ENCODE measurements at places on chromosomes 1 and 21.

DNA sequence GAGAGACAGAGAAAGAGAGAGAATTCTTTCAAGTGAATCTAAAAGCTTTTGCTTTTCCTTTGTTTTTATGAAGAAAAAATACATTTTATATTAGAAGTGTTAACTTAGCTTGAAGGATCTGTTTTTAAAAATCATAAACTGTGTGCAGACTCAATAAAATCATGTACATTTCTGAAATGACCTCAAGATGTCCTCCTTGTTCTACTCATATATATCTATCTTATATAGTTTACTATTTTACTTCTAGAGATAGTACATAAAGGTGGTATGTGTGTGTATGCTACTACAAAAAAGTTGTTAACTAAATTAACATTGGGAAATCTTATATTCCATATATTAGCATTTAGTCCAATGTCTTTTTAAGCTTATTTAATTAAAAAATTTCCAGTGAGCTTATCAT lies 117.6 kb downstream of the PTPRC start:
- DNase-seq: no peak

GRCh38 chr1:21121764-21122471 lies 54.8 kb downstream of the EIF4G3 start:
- DNase-seq: no peak

- DNase-seq: peak; percentile 15
These were observed 23.4 kb upstream of the TSPAN2 start for GRCh38 chr1:115112496-115113375.

- no peak for DNase-seq
These were observed 2.4 kb upstream of the FCGR2A start for GRCh38 chr1:161502641-161503393.

- peak; percentile 58 for DNase-seq
These were observed 953 bp upstream of the BRWD1 start for GRCh38 chr21:39314143-39315027.

DNA sequence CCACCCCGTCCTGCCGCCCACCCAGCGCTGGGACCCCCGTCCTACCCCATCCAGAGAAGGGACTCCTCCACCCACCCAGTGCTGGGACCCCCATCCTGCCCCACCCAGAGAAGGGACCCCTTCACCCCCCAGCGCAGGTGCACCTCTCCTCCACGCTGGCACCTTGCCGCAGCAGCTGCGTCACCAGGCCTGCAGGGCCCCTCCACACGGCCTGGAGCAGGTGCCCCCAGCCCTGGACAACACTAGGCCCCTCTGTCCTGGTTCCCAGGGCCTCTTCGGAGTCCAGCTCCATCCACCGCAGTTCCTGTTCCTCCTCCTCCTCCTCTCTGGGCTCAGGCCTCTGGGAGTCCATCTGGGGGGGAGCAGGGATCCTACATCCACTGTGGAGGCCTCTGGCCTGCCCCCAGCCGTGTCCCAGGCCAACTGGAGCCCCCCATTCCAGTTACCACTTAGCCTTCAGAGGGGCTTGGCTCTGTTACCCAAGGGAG lies 378 bp downstream of the ANKRD65 start:
- DNase-seq: no peak

DNA sequence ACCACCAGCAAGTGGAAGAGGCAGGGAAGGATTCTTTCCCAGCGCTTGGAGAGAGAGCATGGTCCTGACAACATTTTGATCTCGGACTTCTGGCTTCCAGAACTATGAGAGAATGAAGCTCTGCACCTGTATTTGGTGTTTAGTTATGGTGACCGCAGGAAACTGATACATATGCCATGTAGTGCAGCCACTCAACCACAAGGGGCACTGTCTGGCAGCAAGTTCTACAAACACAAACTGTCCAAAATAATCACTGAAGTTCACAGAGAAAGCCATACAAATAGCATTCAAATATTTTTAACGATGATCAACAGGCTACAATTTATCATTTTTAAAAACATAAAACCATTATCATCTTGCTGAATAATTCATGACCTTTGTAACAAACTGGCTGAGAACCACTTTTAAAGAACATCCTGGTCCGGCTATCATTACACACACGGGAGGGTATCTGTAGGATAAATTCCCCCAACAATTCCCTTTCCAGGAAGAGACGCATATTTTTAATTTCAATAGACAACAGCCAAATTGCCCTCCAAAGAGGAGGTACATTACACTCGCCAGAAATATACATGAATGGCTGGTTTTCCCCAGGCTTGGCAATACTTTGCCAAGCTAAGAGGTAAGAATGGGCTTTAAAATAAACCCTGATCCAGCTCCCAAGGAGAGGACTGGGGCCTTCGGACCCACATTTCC lies 9.2 kb upstream of the CBR3 start:
- peak; percentile 59 for DNase-seq

GRCh38 chr1:62437273-62437940 lies 558 bp downstream of the USP1 start:
- DNase-seq: no peak

- peak; percentile 86 for DNase-seq
These were observed 477.1 kb downstream of the LMO4 start for GRCh38 chr1:87805666-87806378.

- no peak for DNase-seq
These were observed 62.5 kb downstream of the SLC16A1 start for GRCh38 chr1:112893288-112894009.

DNA sequence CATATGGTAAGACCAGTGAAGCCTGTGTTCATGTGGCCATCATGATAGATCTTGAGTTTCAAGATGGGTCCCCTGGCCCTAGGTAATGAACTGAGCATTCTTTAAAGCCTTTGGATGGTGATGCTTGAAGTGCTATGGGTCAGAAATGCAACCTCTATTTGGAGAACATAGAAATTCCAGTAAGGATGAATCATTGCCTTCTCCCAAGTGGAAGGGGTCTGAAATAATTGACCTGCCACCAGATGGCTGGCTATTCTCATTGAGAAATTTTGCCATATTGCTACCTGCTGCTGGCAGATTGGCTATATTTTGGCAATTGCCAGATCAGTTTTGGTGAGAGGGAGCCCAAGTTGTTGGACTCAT lies 739 bp upstream of the IFI6 start:
- peak; percentile 21 for DNase-seq

GRCh38 chr1:52007215-52008002 lies 16.9 kb upstream of the RAB3B start:
- peak; percentile 67 for DNase-seq

DNA sequence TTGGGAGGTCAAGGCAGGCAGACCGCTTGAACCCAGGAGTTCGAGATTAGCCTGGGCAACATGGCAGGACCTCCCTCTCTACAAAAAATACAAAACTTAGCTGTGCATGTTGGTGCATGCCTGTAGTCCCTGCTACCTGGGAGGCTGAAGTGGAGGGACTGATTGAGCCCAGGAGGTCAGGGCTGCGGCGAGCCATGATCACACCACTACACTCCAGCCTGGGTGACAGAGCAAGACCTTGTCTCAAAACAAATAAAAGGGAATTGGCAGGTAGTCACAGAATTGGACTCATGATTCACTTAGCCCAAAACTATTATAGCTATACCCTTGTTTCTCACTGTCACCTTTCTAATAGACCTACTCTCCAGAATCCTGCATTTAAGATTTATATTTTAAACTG lies 5.5 kb downstream of the TADA1 start:
- DNase-seq: no peak

GRCh38 chr1:214349008-214349407 lies 68.0 kb downstream of the SMYD2 start:
- DNase-seq: no peak

- DNase-seq: no peak
These were observed 3.3 kb downstream of the CHRM3 start for GRCh38 chr1:239389703-239390102.

DNA sequence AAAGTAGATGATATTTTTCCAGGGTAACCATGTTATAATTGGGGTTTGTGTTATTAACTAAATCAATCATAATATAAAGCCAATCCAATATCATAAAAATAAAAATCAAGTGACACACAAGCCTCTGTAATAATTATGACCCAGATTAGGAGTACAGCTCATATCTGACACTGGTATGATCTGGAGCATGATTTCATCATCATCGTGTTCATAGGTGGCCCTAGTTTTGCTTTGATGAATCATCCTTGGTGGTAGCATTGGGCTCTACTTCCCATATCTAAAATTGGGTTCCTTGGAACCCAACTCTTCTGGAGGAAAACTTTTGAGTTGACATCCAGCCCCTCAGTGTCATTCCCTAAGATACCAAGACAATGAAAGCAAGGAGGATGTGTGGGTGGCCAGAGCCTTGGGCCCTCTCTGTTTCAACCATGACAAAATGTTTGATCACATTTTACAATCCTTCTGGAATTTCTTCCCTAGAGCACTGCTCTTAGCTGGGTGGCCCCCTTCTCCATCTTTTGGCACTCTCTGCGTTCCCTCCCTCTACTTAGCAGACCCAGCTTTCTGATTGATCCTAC lies 37.0 kb upstream of the ENAH start:
- no peak for DNase-seq

- DNase-seq: no peak
These were observed 8.7 kb upstream of the UMODL1 start for GRCh38 chr21:42062236-42063022.

DNA sequence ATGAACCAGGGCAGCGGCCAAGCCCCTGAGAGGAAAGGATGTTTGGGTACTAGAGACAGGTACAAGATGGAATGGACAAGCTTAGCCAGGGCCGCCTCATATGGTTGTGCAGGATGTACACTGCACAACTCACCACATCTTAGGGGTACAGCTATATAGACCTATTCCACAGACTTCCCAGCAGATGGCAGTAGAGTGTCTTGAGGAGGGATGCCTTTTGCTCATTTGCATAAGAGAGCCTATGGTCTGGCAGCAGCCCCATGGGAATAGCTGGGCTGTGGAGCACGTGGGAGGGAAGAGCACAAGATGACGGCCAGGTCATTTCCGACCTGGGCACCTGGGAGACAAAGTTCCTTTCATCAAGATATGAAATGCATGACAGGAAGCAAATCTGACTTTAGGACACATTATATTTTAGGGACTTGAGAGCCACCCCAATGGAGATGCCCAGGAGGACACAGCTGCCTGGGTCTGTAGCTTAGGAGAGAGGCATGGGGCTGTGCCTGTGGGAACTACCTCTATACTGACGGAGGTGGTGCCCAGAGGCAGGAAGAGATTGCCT lies 215.5 kb downstream of the KCNJ6 start:
- DNase-seq: peak; percentile 69

Measured in kidney glomerular epithelial cell (primary cell).